Fibroblast of the aortic adventitia (primary cell): ENCODE measurements at places on chromosomes 3 and 15.

GRCh38 chr15:40565333-40566238 is 744 bp upstream of the CCDC32 start:
- no peak for DNase-seq

DNA sequence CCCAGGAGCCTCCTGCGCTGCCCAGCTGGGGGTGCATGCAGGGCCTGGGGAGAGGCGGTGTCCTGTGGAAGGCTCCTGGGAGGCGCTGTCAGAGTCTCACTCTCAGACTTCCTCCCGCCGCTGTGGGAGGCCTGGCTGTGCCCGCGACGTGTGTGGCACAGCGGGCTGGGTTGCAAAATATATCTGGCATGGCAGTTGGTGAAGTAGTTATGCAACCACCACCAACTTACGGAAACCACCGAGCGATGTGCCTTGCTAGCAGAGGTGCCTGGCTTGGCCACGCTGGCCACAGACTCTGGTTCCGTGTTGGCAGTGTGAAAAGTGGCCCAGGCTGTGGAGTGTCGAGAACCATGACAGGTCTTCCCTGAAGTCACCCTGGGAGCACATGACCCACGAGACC is 30.6 kb upstream of the GATA2 start:
- no peak for DNase-seq

GRCh38 chr15:92885224-92886041 is 14.7 kb upstream of the CHD2 start:
- DNase-seq: peak; percentile 53

DNA sequence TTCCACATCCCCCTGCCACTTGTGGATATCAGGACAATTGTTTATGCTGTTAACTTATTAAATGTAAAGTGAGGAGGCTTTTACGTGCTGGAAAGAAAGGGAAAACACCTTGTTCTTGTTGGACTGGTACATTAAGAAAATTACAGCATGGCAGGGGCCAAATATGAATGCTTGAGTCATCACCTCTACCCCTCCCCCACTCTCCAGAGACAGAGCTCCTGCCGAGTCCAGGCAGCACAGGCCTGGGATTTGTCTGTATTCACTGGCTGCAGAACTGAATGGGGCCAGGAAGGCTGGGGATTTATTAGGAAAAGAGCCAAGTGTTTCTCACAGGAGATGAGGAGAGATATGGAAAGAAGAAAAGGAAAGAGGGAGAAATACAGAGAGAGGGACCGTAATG is 308.9 kb downstream of the EPHB1 start:
- DNase-seq: peak; percentile 2

GRCh38 chr3:141228395-141228794 is 3.2 kb upstream of the PXYLP1 start:
- DNase-seq: no peak

DNA sequence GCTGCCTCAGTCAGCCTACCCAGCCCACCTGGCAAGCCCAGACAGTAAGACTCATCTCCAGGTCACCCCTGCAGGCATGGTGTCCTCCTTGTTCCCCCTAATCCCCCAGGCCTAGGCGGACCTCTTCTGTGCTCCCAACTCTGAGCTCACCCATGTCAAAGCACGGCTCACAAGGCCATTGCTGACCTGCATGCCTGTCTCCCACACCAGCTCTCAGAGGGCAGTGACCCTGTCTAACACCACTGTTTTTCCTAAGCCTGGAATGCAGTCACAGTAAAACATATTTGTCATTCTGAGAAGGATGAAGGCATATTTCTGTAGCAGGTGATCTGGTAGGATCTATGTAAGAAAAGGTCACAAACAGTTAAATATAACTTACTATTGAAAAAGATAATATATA is 110.3 kb upstream of the HACD2 start:
- DNase-seq: no peak
